Stimulated activated CD4-positive, alpha-beta T cell treated with anti-CD3 and anti-CD28 coated beads, Interleukin-12 subunit alpha, Interleukin-12 subunit beta, amount 100 ng/mL, for 24 hours (primary cell): ENCODE measurements at places on chromosomes 1 and 21.

DNA sequence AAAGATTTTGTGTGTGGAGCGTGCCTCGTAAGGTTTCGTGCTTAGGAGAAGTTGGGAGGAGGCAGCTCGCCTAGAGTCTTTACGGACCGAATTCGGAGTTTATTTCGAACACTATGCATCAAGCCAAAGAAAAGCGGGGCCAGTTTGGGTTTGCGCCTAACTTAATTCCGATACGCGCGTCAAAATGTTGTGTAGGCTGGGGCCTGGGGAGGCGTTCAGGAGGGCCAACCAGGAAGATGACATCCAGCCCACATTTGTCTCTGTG, 6.4 kb downstream of the FOXD2 start:
- no peak for DNase-seq

DNA sequence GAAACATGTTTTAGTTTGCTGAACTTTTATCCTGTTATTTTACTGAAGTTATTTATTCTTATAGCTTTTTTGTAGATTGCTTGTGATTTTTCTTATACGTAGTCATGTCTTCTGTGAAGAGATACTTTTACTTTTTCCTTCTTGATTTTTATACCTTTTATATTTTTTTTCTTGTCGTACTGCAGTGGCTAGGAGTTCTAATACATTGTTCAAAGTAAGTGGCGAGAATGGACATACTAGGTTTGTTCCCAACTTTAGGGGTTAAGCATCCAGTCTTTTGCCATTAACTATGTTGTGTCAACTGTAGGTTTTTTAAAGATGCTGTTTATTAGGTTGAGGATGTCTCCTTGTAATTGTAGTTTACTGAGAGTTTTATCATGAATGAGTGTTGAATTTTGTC, 36.3 kb downstream of the MAN1A2 start:
- DNase-seq = no peak

- no peak for DNase-seq
Observed at GRCh38 chr1:60963167-60963940, 119.0 kb upstream of the NFIA start.

GRCh38 chr1:214472364-214472763, 79.0 kb downstream of the PTPN14 start:
- no peak for DNase-seq

DNA sequence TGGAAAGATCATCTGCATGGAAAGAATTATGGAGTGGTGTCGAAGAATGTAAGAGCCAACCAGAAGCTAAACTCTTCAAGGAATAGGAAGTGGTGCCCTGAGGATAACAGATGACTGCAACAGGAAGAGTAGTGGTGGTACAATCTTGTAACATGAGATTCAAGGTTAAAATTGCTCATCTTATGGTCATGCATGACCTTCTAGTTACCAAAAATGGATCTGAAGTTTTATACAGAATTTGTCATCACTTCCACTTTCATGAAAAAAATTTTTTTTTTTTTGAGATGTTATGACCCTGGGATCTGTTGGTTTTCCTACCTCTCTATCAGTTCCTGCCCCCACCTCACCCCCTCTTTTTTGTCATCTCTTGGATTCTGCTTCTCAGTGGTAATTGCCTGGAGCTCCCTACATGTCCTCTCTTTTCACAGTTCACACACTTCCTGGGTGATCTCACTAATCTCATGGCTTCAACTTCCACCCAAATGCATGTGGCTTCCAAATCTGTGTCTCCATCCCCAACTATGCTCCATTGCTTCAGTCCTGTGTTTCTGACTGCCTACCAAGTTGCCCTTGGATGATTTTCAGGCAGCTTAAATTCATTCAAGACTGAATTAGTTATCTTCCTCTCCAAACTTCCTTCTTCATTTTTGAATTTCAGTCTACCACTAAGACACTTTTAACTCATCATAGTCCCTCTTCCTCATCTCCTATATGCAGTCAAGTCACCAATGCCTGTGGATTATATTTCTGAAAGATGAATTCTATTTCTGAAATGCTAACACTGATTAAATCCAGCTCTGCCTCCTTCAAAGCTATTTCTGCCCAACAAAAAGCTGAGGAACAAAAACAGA, 48.4 kb downstream of the SLAMF6 start:
- DNase-seq = no peak
